ENCODE measurements at places on chromosomes 6 and 20.

- DNase-seq, result no peak
Measured at GRCh38 chr20:31236953-31237352, 20.5 kb upstream of the DEFB115 start.

DNA sequence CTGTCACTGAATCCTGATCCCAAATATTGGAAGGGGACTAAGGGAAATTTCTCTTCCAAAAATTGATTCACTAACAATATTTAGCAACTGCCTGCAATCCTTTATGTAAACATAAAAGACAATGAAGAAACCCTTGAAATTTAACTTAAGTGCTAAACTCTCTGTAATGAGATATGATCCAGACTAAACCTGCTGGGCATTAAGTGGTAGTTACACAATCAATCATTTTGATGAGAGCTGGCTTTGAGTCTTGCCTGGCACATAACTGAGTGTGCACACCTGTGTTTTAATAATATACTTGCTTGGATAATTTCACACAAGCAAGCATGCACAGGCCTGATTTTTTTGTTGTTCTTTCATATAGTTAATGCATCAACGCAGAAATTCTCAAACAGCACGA, 9.8 kb upstream of the ZFP64 start:
- peak; percentile 91 for DNase-seq

DNA sequence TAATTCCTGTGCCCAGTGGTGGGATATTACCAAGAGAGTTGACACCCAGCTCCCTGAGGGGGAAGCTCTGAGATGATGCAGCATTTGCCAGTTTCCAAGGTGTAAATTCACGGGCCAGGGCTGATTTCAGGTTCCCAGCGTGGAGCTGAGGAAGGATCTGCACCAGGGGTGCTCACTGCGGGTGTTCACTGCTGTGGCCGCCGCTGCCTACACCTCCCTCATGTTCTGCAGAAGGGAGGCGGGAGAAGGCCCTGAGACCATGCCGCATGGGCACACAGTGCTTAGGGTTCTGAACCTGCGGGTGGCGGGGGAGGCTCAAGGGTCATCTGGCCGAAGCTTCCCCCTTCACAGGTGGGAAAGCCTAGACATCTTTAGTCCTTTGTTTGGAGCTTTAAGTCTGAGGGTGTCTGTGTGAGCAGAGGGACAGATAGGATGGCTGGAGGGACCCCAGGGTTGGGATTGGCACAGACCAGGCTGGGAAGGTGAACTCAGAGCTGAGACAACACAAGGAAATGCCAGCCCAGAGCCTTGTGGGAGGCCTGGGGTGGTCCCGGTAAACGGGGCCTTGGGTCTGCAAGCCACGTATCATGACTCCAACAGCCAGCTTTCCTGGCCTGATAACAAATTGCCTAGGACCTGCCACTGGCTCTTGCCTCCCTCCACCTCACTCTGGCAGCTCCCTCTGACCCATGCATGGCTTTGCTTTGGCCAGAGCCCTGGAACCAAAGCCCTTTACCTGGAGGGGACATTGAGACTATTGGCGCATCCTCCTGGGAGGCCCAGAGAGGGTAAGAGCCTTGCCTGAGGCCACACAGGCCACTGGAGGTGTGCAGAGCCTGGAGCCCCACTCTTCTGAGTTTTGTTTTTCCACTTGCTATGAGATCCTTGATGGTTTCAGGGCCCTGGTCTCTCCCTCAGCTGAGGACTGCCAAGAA, 40.4 kb downstream of the SYNJ2 start:
- DNase-seq, result no peak

- no peak for DNase-seq
Measured at GRCh38 chr6:111171577-111172400, 84.5 kb downstream of the SLC16A10 start.

DNA sequence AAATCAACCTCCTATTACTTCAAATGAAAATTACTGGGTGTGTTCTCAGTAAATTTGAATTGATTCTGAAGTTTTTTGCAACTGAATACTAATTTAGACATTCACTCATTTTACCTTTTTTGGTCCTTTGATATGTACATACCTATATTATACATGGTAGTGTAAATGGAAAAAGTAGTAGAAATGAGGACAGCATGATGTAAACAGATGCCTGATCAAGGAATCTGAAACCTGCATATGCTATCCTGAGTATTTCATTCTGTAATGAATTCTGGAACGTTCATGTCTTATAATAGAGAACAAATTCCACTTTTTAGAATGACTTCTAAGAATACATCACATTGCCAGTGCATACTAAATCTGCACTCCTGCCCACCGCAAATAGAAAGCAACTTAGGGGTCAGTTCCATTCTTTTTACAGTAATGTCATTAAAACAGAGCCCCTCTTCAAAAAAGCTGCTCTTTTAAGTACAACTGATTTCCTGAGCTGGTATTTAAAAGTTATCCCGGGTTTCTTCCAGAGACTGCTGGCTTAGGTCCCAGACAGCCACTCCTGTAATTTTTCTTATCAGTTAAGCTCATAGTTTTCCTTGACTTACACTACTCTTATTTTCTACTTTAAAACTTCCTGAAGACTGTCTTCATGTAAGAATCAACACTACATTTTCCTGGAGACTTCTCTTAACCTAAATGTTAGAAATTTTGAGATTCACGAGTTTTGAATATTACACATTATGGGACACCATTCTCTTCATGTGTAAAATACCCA, 48.4 kb downstream of the MAP3K7 start:
- no peak for DNase-seq

GRCh38 chr20:25487306-25487705, 79.8 kb downstream of the GINS1 start:
- no peak for DNase-seq

DNA sequence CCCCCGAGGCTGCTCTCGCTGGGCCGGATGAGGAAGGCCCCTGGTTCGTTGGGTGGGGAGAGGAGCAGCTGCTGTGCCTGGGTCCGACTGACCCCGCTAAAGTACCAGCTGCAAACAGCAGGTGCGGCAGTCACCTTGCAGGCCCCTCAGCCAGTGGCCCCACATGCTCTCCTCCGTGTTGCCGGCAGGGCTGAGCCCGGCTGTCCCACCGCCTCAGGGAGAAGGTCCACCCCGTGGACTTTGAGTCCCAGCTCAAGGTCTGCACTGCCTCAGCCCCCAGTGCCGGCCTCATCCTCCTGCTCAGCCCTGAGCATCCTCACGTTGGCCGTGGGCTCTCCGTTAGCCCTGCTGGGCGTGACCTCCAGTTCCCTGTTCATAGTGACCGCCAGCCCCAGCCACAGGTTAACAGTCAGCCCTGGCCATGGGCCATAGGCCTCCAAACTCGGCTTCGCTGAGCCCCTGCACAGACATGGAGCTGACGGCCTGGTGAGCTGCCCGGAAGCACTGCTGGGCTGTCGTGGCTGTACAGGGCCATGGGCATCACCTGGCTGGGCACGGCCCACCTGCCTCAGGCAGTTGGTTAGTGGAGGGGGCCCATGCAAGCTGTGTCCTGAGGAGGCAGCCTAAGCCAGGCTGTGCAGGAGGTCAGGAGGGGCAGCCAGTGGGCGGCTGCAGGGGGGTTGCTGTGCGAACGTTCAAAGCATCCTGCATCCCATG, 3.1 kb downstream of the SRMS start:
- no peak for DNase-seq

DNA sequence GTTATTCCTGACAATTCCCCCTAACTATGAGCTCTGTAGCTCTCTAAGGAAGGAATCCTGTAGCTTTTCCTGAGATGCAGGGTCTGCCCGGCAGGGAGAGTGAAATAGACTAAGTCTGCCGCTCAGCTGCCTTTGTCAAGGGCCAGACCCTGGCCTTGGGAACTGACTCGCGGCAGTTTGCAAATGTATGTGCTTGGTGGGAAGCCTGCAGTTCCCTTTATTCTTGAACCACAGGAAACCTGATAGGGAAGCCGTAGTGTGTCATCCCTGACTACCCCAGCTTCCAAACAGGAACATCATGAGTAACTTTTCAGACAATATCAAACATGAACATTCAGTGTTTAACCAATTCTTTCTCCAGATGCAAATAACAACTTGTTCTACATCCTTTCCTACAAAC, 78.7 kb upstream of the IFNGR1 start:
- DNase-seq, result peak; percentile 41

DNA sequence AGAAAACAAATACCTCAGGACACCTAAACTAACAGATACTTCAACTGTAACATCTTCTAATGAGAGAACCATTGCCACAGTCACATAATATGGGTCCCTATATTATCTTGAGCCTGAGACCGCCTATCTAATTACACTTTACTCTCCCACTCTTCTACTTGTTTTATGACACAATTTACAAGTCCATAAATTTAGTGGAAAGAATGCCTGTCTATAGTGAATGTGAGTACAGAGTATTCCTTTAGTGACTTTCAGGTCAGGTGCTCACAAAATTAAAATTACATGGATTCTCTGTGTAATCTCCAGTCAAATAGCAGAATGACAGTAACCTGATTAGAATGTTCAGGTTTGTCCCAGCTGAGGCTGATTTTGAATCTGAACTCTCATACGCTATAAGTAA, 624.1 kb downstream of the PKHD1 start:
- DNase-seq, result no peak

- DNase-seq, result peak; percentile 40
Measured at GRCh38 chr20:16476032-16476431, 97.2 kb downstream of the KIF16B start.

GRCh38 chr6:144343701-144344428, 58.7 kb downstream of the UTRN start:
- DNase-seq, result no peak

GRCh38 chr20:4046926-4047325, 31.6 kb upstream of the RNF24 start:
- DNase-seq, result no peak
